B cell (primary cell): ENCODE measurements at places on chromosomes 1 and 21. TPM values are rescaled to one million over a fixed set of nuclear protein-coding genes. Genes with fewer than 3 reads are reported as not detected.

GRCh38 chr1:153312570-153313186, at the start of gene PGLYRP3:
Gene PGLYRP3, minus strand, starts transcription at chr1:153312952. Its CDS starts 2,287 bp downstream, at chr1:153310665.
- H3K27me3 ChIP-seq = no peaks in the 10 kb centered on the region
- H3K27ac ChIP-seq = no peak within 1 kb of the TSS
- no peak for DNase-seq
- no peak within 1 kb of the TSS for H3K4me3 ChIP-seq
- no peaks in the 10 kb centered on the region for H3K4me1 ChIP-seq
- no peaks in the 10 kb centered on the region for H3K36me3 ChIP-seq

GRCh38 chr21:36199021-36199420, 42.4 kb downstream of the DOP1B start:
- H3K27me3 ChIP-seq = no peaks in the 10 kb centered on the region
- no peak for DNase-seq
- H3K27ac ChIP-seq = no peak overlapping the region
- H3K4me3 ChIP-seq = no peak overlapping the region

- H3K27ac ChIP-seq = no peak overlapping the region
- H3K36me3 ChIP-seq = no peaks in the 10 kb centered on the region
- H3K4me3 ChIP-seq = no peak overlapping the region
- no peaks in the 10 kb centered on the region for H3K27me3 ChIP-seq
Observed at GRCh38 chr1:215793180-215793579, 226.1 kb downstream of the KCTD3 start.

DNA sequence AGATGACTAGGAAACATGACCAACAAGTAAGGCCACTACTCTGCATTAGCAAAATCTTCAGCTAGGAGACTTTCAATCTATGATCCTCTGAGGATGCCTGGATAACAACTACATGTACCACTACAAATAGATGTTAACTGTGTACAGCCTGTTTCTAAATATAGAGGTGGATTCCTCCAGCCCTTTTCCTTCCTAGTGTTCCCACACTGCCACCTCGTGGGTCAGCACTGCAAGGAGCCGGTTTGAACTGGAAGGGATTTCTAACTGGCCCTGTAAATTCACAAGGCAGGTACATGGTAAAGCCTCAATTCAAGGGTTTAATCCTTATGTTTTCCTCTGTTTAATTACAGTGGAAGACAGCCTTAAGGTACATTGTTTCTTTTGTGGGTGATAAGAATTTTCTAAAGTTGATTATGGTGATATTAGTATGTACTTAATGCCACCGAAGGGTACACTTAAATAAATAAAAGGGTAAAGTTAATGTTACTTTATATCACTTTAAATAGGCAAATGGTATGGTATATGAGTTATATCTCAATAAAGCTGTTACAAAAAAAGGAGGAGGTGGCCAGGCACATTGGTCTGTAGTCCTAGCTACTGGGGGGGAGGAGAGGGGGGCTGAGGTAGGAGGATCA, 14.4 kb downstream of the SMYD3 start:
- no peaks in the 10 kb centered on the region for H3K36me3 ChIP-seq
- H3K27me3 ChIP-seq = no peaks in the 10 kb centered on the region
- H3K27ac ChIP-seq = no peak overlapping the region
- no peak for DNase-seq
- no peaks in the 10 kb centered on the region for H3K4me1 ChIP-seq

DNAI4 gene
- total RNA-seq = 2.7 and 4.3 TPM in 2 replicates
